NCI-H2029 (cell line): ENCODE measurements at places on chromosomes 11 and 22.

GRCh38 chr11:27204529-27204928 is 158.5 kb downstream of the CCDC34 start:
- no peak for DNase-seq

- DNase-seq: no peak
Measured at GRCh38 chr11:11909727-11910126, 68.0 kb downstream of the USP47 start.

DNA sequence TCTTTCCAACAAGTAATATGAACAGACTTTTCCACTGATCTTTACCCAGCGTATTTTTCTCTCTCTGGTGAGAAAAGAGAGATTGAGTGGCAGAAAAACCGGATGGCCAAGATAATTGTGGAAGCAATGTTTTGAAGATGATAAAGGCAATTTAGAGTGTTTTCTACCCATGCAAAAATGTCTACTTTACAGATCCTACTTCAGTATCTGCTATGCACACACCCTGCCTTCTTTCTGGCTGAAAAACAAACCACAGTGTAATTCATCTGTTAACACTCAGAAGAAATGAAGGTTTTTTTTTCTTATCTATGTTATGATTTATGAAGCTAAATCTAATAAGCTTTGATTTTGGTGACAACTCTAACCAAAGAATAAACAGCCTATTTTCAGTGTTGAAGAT is 56.8 kb downstream of the SLC5A12 start:
- no peak for DNase-seq

- DNase-seq: no peak
Measured at GRCh38 chr22:47918276-47918921, 1155.9 kb downstream of the TBC1D22A start.

DNA sequence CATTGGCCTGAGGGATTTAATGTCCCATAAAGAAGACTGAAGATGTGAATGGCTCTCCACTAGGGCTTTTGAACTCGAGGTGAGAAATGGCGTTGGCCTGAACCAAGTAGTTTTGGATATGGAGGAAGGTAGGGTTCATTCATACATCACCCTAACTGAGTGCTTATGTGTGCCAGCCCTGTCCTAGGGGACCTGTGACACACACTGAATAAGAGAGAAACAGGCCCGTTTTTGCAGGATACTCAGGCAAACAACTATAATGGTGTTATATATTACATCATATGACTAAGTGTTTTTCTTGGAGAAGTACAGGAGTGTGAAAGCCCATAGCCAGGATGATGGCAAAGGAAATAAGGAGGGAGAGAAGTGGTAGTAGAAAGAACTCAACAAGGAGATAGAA is 368.1 kb downstream of the TMEM135 start:
- DNase-seq: no peak

- no peak for DNase-seq
Measured at GRCh38 chr11:115360186-115360824, 143.9 kb downstream of the CADM1 start.

GRCh38 chr22:24117942-24118341 is 63.3 kb upstream of the SUSD2 start:
- DNase-seq: no peak

- DNase-seq: no peak
Measured at GRCh38 chr11:99098258-99098657, 77.5 kb downstream of the CNTN5 start.

- no peak for DNase-seq
Measured at GRCh38 chr11:116507016-116507415, 265.8 kb downstream of the BUD13 start.

GRCh38 chr11:104704146-104704830 is 194.0 kb downstream of the CASP12 start:
- no peak for DNase-seq

DNA sequence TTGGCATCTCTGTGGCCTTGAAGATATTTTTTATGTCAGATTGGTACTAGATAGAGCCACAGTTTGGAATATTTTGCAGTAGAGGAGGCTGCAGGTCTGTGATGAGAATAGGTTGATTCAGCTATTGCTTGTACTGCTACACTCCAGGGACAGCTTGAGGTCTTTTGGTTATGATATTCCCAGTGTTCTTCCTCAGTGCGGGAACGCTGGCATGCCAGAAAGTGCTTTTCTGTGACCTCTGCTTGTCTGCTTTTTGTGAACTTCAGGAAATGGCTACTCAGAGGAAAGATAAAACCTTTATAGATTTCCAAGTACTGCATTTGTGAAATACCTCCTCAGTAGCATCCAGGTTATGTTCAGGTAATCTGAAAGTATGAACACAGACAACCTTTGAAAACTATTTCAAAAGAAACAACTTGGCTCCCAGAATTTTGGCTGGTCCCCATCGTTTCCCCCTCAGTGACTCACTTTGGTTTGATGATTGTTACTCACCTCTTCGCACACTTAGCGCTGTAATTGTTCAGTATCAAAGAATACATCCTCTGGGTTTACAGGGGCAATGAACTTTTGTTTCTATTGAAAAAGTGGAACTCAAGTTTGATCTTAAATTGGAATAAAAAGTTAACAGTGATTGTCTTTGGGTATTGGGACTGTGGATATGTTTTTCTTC is 191.4 kb downstream of the HIPK3 start:
- no peak for DNase-seq

- DNase-seq: no peak
Measured at GRCh38 chr22:44348971-44349560, 36.3 kb upstream of the SHISAL1 start.

DNA sequence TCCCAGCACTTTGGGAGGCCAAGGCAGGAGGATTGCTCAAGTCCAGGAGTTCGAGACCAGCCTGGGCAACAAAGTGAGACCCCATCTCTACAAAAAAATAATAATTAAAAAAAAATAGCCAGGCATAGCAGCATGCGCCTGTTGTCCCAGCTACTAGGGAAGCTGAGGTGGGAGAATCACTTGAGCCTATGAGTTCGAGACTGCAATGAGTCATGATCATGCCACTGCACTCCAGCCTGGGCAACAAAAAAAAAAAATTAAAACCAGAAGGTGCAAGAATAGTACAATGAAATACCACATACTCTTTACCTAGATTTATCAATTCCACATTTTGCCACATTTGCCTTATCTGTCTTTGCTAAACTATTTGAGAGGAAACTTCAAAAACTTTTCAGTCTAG is 8.2 kb downstream of the DPF2 start:
- DNase-seq: no peak

GRCh38 chr11:5847711-5848110 is 6.0 kb upstream of the OR52E6 start:
- no peak for DNase-seq

GRCh38 chr11:64762674-64763525 is 3.1 kb upstream of the PYGM start:
- DNase-seq: no peak

GRCh38 chr22:24068717-24069297 is 57.7 kb downstream of the CABIN1 start:
- no peak for DNase-seq
